Stimulated activated CD4-positive, alpha-beta T cell treated with anti-CD3 and anti-CD28 coated beads, TNF-alpha, amount 100 ng/mL, for 4 hours (primary cell): ENCODE measurements at places on chromosomes 2 and 18.
A peak's percentile ranks its signal among the peaks of the same experiment; 100 is the strongest.

DNA sequence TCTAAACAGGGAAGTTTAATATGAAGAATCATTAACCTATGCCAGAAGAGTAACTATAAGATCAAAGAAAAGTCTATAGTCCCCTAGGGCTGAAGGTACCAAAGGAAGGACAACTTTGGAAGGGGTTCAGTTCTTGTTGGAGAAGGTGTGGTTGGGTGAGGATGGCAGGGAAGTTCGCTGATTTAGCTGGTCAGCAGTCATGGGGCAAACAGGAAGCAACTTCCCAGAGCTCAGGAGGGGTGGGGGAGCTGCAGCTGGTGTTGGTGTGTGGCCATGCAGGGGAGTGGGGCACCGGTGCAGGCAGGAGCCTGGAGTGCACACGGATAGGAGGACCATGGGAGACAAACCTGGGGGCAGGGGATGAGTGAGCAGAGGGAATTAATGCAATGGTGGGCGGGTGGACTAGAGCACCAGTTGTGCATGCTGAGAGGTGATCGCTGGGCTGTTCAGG is 34.0 kb downstream of the FHOD3 start:
- DNase-seq: no peak

- DNase-seq: no peak
Observed at GRCh38 chr18:21826196-21826595, 85.6 kb downstream of the MIB1 start.

GRCh38 chr2:61795408-61795807 is 58.5 kb downstream of the FAM161A start:
- no peak for DNase-seq

GRCh38 chr2:221614274-221614673 is 42.2 kb upstream of the EPHA4 start:
- DNase-seq: no peak

GRCh38 chr2:44543773-44544725 is 182.3 kb downstream of the CAMKMT start:
- DNase-seq: no peak

DNA sequence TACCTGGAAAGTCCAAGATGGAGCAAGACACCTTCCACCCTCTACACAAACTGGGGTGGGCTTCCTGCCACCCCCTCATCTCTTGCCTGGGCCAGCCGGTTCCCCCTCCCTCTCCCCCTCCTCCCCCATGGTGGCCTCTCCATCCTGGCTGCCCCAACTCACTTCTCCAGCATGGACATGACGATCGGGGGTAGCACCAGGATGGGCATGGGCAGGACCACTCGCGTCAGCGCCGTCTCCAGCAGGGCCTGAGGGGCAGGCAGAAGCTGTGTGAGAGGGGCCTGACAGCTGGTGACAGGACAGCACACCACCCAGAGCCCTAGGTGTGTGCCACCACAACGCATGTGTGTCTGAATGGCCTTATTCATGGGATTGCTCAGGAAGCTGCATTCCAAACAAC is 51.0 kb downstream of the EMX1 start:
- DNase-seq: no peak

DNA sequence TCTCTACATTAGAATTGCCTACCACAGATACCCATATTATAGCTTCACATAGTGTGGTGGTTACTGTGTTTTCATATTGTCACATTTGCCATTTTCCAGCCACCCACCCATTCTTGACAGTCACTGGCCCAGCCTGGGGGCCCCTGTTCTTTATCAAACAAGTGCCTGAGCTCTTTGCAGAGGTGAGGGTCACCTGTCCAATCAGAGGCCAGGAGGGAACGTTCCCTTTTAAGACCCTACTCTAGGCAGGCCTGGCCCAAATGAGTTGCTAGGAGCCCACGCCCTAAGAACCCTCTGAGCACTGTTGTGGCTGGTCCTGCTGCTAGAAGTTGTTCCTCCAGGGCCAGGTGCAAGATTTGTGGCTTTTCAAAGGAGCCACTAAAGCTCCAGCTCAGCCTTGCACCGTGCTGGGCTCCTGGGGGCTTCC is 5.2 kb downstream of the IL37 start:
- no peak for DNase-seq

DNA sequence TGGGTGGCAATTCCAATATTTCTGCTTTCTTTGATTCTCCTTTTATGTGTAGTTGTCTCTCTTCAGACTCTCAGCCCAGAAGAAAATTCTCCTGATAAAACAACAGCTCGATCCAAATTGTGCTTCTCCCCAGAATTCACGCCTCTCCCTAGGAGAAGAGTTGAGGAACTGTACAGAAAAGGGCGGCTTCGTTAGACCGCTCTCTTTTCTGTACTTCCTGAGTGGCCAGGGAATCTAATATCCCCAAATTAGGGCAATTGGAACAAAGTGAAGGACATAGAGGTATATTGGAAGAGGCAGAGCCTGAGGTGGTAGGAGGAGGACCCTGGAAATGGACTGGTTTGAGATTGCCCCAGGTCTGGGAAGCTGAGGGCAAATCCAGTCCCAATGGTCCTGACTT is 5.6 kb downstream of the ADCYAP1 start:
- no peak for DNase-seq

- peak; percentile 38 for DNase-seq
Observed at GRCh38 chr2:97718051-97718882, 4.9 kb downstream of the ZAP70 start.

DNA sequence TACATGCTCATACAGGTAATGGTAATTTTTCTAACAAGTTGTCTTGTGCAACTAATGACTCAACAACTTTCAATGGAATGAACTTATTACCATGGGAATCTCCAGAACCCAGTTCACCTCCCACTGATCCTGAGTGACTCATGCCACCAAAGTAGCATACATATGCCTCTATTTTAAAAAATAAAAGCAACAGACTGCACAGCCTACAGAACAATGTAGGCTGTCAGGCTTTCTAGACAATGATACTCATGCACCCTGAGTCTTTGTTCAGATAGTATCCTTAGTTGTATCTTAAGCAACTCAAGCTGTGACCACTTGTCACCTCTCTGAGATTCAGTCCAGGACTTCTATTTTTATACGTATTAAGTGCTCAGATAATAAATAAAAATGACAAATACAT is 531.0 kb upstream of the SETBP1 start:
- DNase-seq: no peak

GRCh38 chr2:23803965-23804542 is 122.9 kb downstream of the ATAD2B start:
- DNase-seq: no peak

DNA sequence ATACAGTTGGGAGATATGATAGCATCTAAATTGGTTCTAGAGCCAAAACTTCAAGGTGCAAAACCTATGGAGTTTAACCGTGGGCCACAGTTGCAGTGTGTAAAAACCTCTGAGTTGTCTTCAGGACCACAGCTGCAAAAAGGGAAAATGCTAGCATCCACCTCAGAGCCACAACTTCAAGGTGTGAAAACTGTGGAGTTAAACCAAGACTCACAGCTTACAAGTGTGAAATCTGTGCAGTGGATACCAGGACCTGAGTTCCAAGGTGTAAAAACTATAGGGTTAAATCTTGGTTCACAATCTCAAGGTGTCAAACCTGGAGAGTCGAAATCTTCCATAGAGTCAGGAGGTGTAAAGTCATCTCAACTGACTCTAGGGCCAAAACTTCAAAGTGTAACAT is 10.4 kb upstream of the ZNF512 start:
- no peak for DNase-seq

DNA sequence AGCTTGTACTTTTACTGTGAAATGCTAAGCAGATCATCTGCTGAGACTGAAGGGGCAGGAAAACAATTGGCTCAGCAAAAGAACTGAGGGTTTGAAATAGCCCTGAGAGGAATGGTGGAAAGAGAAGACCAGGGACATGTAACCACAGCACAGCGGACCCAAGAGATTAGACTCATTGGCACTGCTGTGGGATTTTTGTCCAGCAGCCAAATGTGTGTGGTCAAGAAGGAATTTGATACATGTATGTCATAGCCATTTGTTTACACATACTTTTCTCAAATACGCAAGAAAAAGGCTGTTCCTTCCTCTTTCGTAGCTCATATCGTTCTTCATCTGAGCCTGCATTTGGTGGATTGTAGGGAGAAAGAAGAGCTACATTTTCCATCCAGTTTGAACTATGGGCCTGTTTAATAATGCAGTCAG is 73.8 kb downstream of the TRABD2A start:
- no peak for DNase-seq

- DNase-seq: no peak
Observed at GRCh38 chr2:60796573-60797509, 40.8 kb downstream of the PAPOLG start.

GRCh38 chr2:206202446-206202845 is 42.8 kb downstream of the EEF1B2 start:
- DNase-seq: no peak

- DNase-seq: no peak
Observed at GRCh38 chr2:85893428-85894258, 4.9 kb upstream of the ST3GAL5 start.

GRCh38 chr2:71361631-71362030 is 30.0 kb downstream of the ZNF638 start:
- no peak for DNase-seq
